ENCODE measurements at places on chromosomes 2 and 18. TPM values are rescaled to one million over a fixed set of nuclear protein-coding genes. Genes with fewer than 3 reads are reported as not detected.

The FOXD4L1 gene
- total RNA-seq = under 0.01 TPM

- peak; percentile 54 for DNase-seq
Observed at GRCh38 chr18:7950380-7951136, 383.4 kb downstream of the PTPRM start.

The DNAJB2 gene
- 29.6 TPM for total RNA-seq

GRCh38 chr2:128195435-128195984 lies 104.5 kb downstream of the UGGT1 start:
- DNase-seq = no peak

The PDK1 gene
- total RNA-seq = 10.3 TPM

DNA sequence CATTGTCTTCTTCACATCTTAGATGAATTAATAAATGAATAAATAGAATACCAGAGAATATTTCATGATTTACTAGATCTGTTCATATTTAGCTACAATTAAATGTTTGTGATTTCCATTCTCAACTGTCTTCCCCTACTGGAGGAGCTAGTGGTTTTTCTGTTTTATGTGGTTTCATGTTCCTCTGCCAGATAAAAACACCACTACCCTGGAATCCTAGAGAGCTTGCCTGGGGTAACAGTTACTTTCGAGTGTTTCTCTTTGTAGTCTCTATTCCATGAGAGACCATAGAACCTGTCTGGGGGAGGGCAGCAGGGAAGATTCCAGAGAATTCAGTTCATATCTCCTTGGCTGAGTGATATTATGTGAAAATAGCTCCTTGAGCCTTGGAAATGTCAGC lies 349.2 kb downstream of the INSIG2 start:
- no peak for DNase-seq

The ANKRD62 gene
- not detected for total RNA-seq

DNA sequence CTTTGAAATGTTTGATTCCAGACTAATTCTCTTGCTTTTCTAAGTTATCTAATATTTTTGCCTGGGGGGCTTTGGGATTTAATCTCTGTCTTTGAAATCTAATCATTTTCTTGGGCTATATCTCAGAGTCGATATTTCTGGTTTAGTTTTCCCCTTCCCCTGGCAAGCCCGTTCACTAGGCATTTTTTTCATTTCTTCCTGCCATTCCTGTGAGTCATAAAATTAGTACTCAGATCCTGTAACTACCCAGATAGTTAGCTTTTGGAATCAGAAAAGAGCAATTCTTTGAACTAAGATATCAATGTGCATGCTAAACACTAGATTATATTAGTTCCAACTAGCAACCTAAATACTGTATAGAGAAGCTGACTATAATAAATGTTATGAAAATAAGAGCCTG lies 29.4 kb upstream of the RNF149 start:
- no peak for DNase-seq

The IL36G gene
- total RNA-seq = not detected

The GULP1 gene
- total RNA-seq = 118 TPM

DNA sequence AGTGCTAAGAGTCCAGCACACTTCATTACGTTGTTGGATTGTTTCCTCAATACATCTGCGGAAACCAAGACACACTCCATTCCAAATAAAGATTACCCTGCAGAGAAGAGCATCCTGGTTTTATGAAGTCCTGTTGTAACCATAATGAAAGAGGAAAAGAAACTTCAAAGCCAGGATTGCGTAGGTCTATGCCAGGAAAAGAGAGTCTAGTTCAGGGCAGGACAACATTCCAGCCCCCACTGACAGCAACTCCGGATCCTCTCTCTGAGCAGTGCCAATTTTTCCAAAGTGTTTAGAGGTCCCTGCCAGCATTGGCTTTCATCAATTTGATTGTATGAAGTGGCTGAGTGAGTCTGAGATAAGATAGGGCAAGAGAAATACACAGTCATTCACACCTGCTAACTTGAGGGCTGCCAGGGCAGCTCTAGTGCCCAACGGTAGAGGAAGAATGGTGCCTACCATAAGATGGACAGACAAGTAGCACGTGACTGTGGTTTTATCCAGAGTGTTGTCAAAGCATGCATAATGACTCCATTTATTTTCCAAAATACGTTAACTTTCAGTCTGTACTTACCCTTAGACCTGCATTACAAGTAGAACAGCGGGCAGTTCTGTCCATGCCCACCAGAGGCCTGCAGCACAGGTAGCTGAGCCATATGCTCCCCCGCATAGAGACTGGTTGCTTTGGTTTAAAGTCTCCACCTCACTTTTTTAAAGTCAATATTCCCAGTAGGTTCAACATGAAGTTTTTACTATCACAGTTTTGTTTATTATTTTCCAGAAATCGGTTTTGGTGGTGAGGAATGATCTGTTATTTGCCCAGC lies 23.7 kb downstream of the PIEZO2 start:
- peak; percentile 77 for DNase-seq

- peak; percentile 83 for DNase-seq
Observed at GRCh38 chr18:59823596-59824195, 76.1 kb upstream of the PMAIP1 start.

- DNase-seq = no peak
Observed at GRCh38 chr2:208179028-208179609, 10.7 kb downstream of the C2orf80 start.

DNA sequence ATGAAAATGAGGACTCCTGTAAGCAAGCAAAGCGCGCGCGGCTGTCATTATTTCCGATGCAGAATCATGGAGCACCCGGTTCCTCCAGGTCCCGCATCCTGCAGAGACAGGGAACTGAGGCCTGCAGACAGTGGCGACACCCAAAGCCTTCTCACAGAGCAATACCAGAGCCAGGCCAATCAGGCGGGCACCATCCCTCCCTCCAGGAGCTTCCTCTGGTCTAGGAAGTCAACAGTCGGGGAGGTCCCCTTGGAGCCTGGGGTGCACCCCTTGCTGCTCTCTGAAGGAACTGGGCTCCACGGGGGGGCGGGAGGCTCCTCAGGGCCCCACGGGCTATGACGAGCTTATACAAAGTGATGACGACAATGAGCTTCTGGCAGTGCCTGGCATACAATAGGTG lies 60.3 kb upstream of the HPCAL1 start:
- DNase-seq = no peak

The RTP5 gene
- total RNA-seq = not detected

GRCh38 chr2:231287696-231288095 lies 89.3 kb downstream of the ARMC9 start:
- no peak for DNase-seq

The ANTXR1 gene
- 206 TPM for total RNA-seq

DNA sequence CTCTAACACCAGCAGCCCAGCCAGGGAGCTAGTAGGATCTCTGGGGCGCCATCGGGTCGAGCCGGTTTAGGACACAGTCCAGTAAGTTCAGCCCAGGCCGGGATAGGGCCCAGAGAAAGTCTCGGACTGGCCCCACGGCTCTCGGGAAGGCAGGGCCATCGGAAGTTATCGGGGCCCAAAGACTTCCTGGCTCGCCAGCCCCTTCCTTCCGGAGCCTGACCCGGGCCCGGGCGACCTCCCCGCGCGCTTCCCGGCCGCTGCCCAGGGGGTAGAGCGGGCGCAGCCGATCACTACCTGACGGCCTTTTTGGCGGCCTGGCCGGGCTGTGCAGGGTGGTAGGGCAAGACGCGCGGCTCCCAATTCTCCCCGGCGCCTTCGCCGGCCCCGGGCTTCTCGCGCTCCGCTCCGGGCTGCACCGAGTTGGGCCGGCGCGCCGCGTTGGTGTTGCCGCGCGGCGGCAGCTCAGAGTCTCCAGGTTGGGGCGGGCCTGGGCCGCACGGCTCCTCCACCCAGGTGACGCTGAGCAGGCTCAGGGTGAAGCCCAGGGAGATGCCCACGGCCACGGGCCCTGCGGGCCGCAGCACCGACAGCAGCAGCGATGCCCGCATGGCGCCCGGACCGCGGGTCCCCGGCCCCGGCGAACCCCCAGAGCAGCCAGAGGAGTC lies 546 bp downstream of the CHPF start:
- DNase-seq = peak; percentile 28

- peak; percentile 6 for DNase-seq
Observed at GRCh38 chr18:40686836-40687235, 1268.2 kb upstream of the PIK3C3 start.

The PDE1A gene
- total RNA-seq = 1.7 TPM

DNA sequence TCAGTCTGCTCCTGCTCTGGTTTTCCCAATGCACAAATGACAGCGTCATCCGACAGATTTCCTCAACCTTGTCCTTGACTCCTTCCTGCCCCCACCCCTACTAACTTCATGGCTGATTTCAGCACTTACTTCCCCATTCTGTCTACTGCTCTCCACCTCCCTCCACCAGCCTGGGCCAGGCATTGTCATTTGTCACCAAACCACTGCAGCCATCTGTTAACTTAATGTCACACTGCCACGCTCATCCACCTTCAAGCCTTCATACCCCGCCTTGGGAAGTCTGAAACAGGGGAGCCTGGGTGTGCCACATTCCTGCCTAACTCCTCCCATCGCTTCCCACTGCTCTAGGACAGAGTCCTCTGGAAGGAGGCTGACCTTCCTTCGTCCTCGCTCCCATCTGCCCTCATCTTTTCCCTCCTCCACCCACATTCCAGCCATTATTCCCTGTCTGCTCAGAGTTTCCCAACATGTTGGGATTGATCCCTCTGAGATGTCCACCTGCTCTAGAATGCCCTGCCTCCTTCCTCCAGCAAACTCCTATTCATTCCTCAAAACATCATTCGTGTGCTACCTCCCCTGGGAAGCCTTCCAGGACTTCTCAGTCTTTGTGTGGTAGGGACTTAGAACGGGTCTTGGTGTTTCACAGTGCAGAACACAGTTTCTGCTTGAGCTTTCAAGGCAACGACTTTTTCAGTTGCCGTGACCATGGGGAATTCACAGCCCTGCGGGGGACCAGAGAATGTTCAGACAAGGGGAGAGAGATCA lies 42.2 kb upstream of the SMAD7 start:
- no peak for DNase-seq

GRCh38 chr18:33696332-33697162 lies 118.5 kb downstream of the ASXL3 start:
- no peak for DNase-seq

The NT5DC4 gene
- total RNA-seq = not detected

- no peak for DNase-seq
Observed at GRCh38 chr2:42819160-42819559, 26.8 kb upstream of the HAAO start.

DNA sequence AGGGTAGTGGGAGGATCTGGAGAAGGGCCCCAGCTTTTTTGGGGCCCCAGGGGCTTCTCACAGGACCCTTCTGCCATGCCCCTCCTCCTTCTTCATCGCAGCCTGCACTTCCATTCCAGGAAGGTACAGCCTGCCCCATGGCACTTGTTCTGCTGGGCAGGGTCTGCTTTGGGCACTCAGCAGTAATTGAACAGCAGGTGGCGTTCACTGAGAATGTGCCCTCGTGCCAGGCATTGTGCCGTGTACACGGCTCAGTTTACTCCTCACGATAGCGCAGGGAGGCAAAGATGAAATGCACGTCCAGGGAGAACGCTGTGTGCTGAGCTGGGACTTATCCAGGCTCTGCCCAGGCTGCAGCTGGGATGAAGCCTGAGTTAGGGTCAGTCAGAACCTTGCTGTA lies 54.8 kb upstream of the ASB18 start:
- no peak for DNase-seq

Data from fibroblast of villous mesenchyme (primary cell).